Bronchus fibroblast of lung (primary cell): ENCODE measurements at places on chromosomes 1 and 21. TPM values are rescaled to one million over a fixed set of nuclear protein-coding genes. Genes with fewer than 3 reads are reported as not detected.

Gene SERTAD4
- total RNA-seq: under 0.01 and 0.15 TPM in 2 replicates

Gene LRRC8B
- 4.6 and 5.4 TPM in 2 replicates for total RNA-seq

Gene LIPI
- total RNA-seq: not detected in 2 replicates

Gene RSPH1
- not detected in 2 replicates for total RNA-seq

Gene CHRM3
- not detected in 2 replicates for total RNA-seq

Gene COG2
- total RNA-seq: 15.3 and 16.9 TPM in 2 replicates

Gene RERE
- 14.6 and 21.4 TPM in 2 replicates for total RNA-seq

Gene LENEP
- not detected in 2 replicates for total RNA-seq

Gene CFHR1
- total RNA-seq: 0.17 TPM in 1 of 2 replicates, not detected in the other

Gene CDC7
- total RNA-seq: 6.8 and 7.7 TPM in 2 replicates

Gene SYNC
- total RNA-seq: 10.6 and 15.8 TPM in 2 replicates

Gene NPPA
- not detected in 2 replicates for total RNA-seq

Gene AJAP1
- total RNA-seq: 0.15 and 0.34 TPM in 2 replicates

Gene SEC16B
- 3.4 and 4.0 TPM in 2 replicates for total RNA-seq

Gene FCRL1
- total RNA-seq: not detected in 2 replicates

Gene CFAP141
- total RNA-seq: not detected in 2 replicates

Gene DDR2
- 80.9 and 83.7 TPM in 2 replicates for total RNA-seq

Gene SLC45A3
- total RNA-seq: 2.5 and 2.7 TPM in 2 replicates

Gene IFI44
- total RNA-seq: 2.5 and 3.7 TPM in 2 replicates

Gene ACKR1
- total RNA-seq: not detected in 2 replicates

Gene ZYG11A
- total RNA-seq: 0.59 and 0.84 TPM in 2 replicates

Gene LCE1C
- not detected in 2 replicates for total RNA-seq

Gene CACNA1S
- total RNA-seq: not detected in 2 replicates

Gene CD101
- total RNA-seq: not detected in 2 replicates

Gene PADI4
- not detected in 2 replicates for total RNA-seq

Gene RPRD2
- 6.8 and 8.2 TPM in 2 replicates for total RNA-seq

Gene RNF186
- not detected in 2 replicates for total RNA-seq

Gene CCDC17
- under 0.01 and 0.15 TPM in 2 replicates for total RNA-seq

Gene OR6K3
- not detected in 2 replicates for total RNA-seq

Gene LEFTY1
- not detected in 2 replicates for total RNA-seq

Gene ZMYND12
- 0.34 and 2.7 TPM in 2 replicates for total RNA-seq

Gene JMJD4
- 17.3 and 19.6 TPM in 2 replicates for total RNA-seq

Gene PPM1J
- 1.5 and 2.5 TPM in 2 replicates for total RNA-seq

Gene BEST4
- 0.67 TPM in 1 of 2 replicates, not detected in the other for total RNA-seq

Gene PLD5
- total RNA-seq: under 0.01 and 0.15 TPM in 2 replicates

Gene FAM177B
- total RNA-seq: not detected in 2 replicates

Gene FAM3B
- total RNA-seq: not detected in 2 replicates

Gene YIPF1
- total RNA-seq: 20.5 and 28.2 TPM in 2 replicates

Gene CD1E
- total RNA-seq: not detected in 2 replicates
